ENCODE measurements at places on chromosomes 16 and 17.
A peak's percentile ranks its signal among the peaks of the same experiment; 100 is the strongest.

DNA sequence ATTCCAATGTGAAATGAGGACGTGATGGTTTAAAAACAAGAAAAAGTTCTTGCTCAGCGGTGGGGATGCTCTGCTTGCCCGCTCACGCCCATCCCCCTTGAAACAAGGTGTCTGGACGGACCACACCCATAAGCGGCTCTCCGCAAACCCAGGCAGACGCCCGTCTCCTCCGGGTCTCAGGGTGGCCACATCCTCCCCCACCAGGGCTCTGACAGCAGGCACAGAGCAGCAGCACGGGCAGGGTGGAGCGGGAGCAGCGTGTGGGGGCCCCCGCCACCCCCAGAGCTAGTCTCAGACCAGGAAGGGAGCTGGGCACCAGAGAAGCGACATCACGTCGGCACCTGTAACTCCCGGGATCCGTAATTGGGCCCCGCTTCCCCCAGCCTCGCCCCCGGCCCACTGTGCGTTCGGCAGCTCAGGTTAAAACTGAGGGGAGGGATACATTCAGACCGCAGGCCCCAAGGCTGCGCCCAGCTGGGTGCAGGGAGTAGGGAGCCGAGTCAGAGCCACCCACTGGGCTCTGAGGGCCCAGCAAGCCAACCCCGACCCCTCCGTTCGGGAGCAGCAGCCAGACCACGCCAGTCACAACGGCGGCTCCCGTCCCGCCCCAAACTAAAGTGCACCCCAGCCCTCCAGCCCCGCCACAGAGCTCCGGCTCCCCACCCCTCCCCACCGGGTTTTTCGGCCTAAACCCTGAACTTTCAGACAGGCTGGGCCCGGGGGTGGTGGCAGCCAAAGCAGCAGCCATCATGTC, 22.0 kb downstream of the CLUH start:
- DNase-seq = no peak

DNA sequence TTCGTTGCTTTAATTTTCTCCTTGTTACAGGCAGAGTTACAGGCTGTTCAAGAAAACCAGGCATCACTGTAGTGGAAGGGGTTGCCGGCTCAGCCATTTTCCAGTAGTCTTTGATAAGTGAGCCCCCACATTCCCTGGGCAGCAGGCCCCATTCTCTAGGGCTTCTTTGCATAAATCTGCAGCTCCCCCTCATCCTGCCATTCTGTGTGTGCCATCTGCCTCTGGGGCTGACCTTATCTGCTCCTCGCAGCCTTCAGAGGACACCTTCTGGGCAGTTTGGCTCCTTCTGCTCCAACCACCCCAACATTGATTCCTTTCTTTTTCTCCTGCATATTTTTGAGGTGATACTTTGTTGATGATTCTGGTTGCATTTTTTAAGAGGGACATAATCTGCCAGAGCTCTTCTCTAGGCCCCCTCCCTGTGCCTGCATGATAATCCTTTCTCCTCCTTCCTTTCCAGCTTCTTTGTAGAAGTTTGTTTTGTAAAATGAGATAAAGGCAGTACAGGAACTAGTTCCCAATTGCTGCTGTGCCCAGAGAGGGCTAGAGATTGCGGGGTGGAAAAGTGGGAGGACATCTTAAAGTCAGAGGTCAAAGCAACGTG, 17.1 kb downstream of the RND2 start:
- no peak for DNase-seq

GRCh38 chr16:78704416-78704815, 605.0 kb downstream of the WWOX start:
- DNase-seq = no peak

GRCh38 chr17:63476854-63477479, at the start of gene ACE:
TSS of gene ACE (plus strand) at chr17:63477061. CDS start at chr17:63477095, 34 bp downstream.
- DNase-seq = peak; percentile 43

DNA sequence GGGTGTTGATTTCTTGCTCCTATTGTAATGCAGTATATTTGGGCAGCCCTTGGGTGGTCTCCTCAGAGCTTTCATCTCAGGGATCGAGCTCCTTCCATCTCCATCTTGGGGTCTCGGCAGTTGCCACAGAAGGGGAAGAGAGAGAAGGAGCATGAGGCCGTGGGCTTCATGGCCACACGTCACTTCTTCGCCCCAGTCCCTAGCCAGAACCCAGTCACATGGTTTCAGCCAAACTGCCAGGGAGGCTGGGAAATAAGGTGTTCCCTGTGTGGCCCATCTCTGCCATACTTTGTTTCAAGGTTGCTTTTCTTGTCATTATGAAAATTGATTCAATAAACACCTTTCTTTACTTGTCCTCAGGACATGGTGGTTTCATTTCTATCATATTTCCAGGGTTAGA, 68.4 kb upstream of the NKD1 start:
- DNase-seq = no peak

- no peak for DNase-seq
Measured at GRCh38 chr17:61401389-61402072, 1.9 kb downstream of the TBX2 start.

DNA sequence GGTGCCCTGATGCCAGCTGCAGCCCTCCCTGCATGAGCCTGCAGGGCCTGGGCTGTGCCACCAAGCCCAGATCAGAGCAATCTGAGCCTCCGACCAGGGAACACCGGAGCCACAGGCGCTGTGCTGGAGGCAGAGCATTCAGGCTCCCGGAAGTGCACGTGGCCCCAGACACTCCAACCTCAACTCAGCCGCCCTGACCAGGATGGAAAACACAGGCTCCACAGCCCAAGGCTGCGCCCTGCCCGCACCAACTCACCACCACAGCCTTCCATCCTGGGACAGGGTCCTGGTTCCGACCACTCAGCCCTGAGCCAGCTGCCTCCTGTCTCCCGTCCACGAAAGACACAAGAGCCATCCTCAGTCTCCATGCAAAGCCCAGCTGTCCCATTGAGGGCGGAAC, 18.5 kb downstream of the LMF1 start:
- no peak for DNase-seq

DNA sequence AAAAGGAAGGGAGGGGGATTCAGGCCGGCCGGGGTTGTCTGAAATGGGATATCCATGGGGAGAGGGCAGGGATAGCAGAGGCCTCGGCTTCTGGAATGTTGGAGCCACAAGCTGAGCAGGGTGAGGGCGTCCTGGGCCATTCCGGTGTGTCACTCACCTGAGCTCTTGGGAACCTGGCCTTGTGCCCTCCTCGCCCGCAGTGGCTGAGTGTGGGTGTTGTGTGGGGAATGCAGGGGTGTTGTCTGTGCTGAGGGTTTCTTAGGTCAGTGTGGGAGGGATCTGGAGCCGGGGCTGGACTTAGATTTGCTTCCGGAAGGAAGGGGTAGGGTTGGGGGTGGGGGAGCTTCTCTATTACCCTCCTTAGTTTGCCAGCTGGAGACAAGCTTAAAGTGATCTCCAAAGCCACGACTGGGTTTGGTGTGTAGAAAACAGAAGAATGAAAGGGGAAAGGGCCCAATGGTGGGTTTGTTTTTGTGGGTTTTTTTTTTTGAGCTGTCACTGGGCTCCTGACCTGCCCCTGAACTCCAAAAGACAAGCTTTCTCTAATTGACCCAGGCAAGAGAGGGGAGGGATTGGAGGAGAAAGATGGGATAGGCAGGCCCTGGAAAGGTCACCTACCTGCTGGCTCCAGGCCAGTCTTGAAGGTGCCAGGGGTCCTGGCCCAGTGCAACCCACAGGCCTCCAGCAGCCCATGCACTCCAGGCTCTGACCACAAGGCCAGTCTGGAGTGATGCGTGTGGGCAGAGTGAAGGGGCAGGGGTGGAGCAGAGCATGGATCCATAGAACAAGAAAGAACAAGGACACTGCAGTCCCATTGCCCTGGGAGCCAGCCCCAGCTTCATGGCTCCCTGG, at the start of gene SULT1A2:
SULT1A2 (minus strand) TSS at position 211 of the 852 bp plus-strand sequence. CDS start 1,120 bp downstream, outside the sequence.
- DNase-seq = no peak

GRCh38 chr17:37137070-37137610, 188.4 kb downstream of the AATF start:
- no peak for DNase-seq

- no peak for DNase-seq
Measured at GRCh38 chr17:77196251-77196650, 55.5 kb downstream of the SEC14L1 start.

- no peak for DNase-seq
Measured at GRCh38 chr16:84741340-84741830, 41.6 kb downstream of the USP10 start.

GRCh38 chr16:82300374-82300951, 130.4 kb upstream of the MPHOSPH6 start:
- no peak for DNase-seq

GRCh38 chr16:61654962-61655361, 381.3 kb downstream of the CDH8 start:
- DNase-seq = no peak

GRCh38 chr16:51053775-51054174, 97.3 kb downstream of the SALL1 start:
- no peak for DNase-seq

DNA sequence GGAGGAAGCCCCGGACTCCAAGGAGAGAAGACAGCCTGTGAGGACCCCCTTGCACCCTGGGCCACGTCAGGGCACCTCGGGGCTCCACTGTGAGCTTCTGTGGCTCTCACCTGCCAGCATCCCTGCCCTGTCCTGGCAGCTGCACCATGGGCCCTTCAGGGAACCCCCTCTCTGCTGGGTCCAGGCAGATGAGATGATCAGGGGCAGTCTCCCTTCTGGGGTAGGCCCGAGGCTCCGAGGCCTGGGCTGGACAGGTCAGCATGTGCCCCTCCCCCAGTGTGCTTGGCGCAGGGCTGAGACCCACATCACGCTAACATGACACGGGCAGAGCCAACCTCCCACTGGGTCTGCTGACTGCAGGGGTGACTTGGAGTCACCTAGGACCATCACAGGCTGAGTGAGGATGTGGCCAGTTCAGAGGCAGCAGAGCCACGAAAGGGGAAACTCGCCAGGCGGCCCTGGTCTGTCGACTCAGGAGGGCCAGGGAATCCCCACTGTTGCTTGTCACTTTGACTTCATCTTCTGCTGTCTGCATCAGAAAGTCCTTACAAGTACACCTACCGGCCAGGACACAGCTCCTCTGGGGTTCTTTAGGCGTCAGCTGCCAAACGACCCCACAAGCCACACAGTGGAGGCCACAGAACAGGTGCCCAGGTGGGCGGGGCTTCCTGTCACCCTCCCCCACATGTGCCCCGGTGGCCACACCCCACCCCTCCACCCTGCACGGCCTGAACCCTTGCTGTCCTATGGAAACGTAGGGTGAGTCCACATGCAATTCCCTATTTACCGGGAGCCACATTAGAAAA, 2.2 kb downstream of the GALNS start:
- no peak for DNase-seq

GRCh38 chr16:16137110-16137509, 86.2 kb downstream of the ABCC6 start:
- DNase-seq = no peak

- peak; percentile 86 for DNase-seq
Measured at GRCh38 chr17:8176197-8176940, at the start of gene TMEM107. TSS of gene TMEM107 (minus strand) at chr17:8176380. CDS start at chr17:8176286, 94 bp downstream.

- no peak for DNase-seq
Measured at GRCh38 chr16:11556945-11557720, 29.6 kb downstream of the LITAF start.

- DNase-seq = no peak
Measured at GRCh38 chr17:74028354-74029116, 174.9 kb upstream of the RPL38 start.

GRCh38 chr16:2071454-2072202, 23.8 kb downstream of the TSC2 start:
- no peak for DNase-seq

GRCh38 chr17:45302649-45303173, 14.1 kb downstream of the MAP3K14 start:
- DNase-seq = peak; percentile 51

DNA sequence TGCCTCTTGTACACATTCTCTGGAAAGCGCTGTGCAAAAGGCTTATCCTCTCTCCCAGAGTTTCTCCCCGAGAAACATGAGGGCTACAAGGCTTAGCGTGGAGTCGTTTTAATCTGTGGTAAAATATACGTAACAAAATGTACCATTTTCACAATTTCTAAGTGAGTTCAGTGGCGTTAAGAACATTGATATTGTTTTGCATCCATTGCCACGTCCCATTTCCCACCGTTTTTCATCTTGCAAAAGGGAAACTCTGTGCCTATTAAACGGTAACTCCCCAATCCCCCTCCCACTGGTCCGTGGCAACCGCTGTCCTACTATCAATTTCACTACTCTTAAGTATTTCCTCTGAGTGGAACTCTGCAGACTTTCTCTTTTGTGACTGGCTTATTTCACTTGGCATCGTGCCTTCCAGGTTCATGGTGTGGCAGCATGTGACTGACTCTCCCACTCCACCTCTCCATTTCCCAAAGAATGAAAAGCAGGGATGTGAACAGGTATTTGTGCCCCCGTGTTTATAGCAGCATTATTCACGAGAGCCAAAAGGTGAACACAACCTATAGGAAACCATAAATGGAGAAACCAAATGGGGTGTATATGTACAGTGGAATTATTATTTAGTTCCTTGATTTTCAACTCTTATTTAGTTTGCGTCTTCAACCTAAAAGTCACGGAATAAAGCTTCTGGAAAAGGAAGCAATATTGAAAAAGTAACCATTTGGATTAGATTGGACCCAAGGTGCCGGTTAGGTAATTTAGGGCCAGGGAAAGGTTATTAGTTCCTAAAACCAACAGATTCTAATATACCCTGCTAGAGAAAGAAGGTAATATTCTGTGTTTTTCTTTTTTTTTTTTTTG, 1.1 kb upstream of the USP32 start:
- peak; percentile 42 for DNase-seq

DNA sequence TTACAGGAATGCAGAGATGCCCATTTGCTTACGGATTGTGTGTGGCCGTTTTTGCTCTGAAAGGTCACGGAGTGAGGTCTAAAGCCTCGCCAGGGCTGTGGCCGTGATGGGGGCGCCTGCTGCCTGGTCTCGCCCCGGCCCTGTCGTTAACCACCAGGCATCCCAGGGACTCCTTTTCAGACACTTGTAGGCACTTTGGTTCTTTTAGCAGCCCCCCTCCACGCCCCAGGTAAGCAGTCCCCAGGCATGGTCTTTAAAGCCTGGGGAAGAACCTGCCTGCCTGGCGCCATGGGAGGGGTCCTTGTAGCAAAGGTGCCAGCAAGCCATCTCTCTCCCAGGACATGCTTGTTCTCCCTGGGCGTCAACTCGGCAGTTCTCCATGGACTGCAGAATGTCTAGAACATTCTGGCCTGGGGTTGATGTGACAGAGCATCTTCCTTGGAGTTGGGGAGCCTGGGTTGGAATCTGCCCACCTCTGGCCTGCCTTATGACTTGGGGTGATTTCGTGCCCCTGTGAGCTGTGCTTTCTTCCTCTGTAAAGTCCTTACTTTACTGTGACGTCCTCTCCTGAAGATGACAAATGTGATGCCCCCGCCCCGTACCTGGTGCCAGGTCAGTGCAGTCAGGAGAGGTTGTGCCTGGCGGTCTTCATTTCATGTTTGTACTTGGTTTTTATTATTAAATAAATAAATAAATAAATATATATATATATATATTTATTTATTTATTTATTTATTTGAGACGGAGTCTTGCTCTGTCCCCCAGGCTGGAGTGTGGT, 5.4 kb downstream of the KCTD5 start:
- DNase-seq = no peak

- DNase-seq = no peak
Measured at GRCh38 chr16:85899444-85899843, 482 bp downstream of the IRF8 start.

GRCh38 chr17:17231621-17232302, 5.2 kb downstream of the FLCN start:
- no peak for DNase-seq

Data from stimulated activated CD4-positive, alpha-beta T cell treated with anti-CD3 and anti-CD28 coated beads, Interleukin-2, amount 100 ng/mL, for 24 hours (primary cell).